ENCODE measurements at places on chromosomes 3 and 15.

DNA sequence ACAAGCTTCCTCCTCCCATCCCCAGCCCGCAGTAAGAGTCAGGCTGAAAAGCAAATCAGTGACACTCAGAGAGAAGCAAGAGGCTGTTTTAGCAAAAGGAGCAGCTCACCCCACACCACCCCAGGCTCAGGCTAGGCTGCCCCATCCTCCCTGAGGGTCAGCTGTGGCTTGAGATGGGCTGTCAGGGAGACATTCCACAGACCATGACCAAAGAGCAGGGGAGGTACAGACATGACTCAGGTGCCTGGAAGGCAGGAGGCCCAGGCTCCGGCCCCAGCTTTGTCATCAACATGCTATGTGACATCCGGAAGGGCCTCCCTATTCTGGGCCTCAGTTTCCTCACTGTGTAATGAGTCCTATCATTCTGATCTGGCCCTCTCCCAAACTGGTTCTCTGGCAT is 24.7 kb downstream of the HCN4 start:
- no peak for DNase-seq

DNA sequence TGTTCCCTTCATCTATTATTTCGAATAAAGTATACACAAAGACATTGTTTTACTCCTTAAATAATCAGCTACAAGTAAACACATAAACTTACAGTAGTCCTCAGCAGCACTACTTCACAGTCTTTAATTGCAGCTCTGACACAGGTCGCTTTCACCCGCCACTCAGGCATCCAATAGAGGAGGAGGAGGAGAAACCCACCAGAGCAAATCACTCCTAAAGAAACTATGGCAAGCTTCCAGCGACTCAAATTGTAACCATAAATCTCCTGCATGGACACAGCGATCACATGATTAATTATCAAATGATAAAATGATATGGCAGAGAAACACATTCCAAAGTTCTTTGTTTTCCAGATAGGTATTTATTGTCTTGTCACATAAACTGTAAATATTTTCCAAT is 26.2 kb downstream of the ATP13A3 start:
- no peak for DNase-seq

DNA sequence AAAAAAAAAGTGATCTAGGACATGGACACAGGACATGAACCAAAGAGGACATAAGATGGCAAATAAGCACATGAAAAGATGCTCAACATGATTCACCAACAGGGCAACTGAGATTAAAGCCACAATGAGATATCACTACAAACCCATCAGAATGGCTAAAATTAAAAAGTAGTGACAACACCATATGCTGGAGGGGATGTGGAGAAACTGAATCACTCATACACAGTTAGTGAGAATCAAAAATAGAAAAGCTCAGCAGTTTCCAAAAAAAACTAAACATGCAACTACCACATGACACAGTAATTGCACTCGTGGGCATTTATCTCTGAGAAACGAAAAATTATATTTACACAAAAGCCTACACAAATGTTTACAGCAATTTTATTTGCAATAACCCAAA is 27.9 kb upstream of the ACKR4 start:
- DNase-seq, result no peak

- no peak for DNase-seq
These were observed 41.0 kb upstream of the C15orf61 start for GRCh38 chr15:67479781-67480505.

GRCh38 chr15:69576948-69577351 is 124.3 kb downstream of the RPLP1 start:
- DNase-seq, result no peak

Data from AG04450 (cell line).